ENCODE measurements at places on chromosomes 1 and 21.
A peak's percentile ranks its signal among the peaks of the same experiment; 100 is the strongest.

- no peak for DNase-seq
Measured at GRCh38 chr1:24209097-24209496, 22.0 kb upstream of the IFNLR1 start.

DNA sequence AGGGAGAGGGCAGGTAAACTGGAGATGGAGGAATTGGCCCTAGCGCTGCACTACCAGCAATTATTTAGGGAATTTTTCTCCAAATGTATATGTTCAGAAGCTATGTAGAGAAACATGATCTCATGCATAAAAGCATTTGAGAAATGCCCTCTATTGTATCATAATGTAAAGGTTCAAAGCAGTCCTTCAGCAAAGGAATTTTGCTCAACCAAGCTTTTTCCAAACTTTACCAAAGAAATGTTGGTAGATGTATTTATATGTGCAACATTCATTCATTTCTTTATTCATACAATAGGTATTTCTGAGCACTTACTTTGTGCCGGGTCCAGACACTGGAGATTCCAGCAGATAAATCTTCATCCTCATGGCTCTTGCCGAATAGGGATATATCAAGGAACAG is 64.4 kb downstream of the XCL1 start:
- DNase-seq: no peak

- no peak for DNase-seq
Measured at GRCh38 chr1:180956028-180956640, 43.4 kb downstream of the KIAA1614 start.

DNA sequence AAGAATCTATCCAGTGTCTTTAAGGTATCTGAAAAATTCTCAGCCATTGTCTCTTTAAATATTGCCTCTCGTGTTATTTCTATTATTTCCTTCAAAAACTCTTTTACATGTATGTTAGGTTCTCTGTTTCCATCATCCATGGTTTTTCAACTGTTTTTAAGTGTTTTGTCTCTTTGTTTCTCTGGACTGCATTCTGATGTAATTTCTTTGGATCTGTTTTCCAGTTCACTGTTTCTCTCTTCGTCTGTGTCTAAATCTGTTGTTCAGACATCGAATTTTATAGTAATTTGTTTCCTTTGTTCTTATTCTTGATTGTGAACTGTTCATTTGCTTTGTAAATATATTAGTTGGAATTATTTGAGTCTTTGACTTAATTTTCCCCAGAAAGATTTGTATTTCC is 44.1 kb downstream of the POFUT2 start:
- DNase-seq: no peak

GRCh38 chr1:36093226-36093625 is 4.5 kb downstream of the ADPRS start:
- DNase-seq: no peak

DNA sequence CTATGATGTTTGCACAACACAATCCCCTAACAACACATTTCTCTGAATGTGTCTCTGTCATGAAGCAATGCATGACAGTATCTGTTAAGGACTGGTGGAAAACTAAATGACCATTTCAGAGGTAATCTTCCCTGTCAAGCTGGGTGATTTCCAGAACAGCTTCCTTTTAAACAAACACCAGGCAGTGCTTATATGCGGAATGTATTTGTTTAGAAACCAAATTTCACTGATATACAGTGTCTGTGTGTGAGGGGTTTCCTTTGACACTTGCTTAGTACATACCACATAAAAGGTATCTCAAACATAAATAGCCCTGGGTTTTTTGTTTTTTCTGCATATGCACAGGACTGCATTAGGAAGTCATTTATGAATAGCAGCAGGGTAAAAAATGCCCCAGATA is 95.6 kb downstream of the TGFBR3 start:
- peak; percentile 22 for DNase-seq

DNA sequence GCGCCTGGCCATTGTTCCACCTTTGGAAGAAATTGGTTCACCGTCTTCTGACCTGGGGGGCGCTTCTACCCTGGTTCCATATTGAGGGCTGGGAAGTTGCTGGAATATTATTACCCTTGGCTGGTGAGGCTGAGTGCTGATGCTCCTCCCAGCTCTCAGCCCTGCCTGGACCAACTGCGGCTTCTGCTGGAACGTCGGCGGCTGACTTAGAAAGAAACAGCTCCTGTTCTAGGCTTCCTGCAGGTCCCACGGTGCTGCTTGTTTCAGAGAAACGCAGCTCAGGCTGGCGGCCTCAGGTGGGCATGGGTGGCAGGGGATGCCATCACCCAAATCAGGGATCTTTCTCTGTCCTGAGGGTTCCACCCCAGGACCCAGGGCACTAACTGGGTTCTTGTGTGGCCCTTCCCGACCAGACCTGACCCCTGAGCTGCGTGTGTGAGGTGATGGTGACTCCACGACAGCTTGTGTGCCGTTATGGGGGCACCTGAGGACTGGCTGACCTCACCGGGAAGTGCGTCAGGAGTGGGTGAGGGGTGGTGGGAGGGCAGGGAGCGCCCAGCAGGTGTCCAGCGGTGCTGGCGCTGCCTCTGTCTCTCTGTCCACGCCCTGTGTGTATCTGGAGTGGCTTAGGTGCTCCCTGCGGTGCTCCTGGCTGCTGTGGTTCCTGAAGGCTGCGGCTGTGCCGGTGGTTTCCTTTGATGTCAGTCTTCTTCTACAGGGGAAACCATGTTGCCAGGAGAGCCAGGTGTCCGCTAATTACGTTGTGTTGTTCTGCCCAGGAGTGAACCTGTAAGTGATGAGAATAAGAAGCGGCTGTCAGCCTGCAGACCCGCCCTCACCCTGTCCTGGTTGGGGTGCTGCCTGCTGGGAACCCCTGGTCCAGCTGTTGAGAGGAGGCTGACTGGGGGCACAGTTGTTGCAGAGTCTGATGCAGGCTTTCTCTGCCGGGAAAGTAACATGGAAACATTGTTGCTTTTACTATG is 8.9 kb downstream of the SKI start:
- DNase-seq: no peak

DNA sequence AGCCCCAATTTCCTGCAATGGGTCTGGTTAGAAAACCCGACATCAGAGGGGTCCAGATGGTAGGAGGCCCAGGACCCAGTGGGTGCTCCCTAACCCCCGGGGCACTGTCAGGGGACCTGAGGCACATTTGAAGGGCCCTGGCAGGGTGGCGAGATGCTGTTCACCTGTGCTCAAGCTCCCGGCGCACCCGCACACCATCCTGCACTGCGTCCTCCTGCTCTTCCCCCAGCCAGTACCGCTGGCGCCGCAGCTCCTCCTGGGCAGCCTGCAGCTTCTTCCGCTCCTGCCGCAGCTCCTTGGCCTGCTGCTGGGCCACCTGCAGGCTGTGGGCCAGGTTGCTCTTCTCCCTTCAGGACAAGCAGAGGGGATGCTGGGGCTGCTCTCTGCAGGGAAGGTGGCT is 36.0 kb downstream of the RNU1-1 start:
- DNase-seq: no peak

- no peak for DNase-seq
Measured at GRCh38 chr1:54553602-54554313, 5.7 kb downstream of the ACOT11 start.

- DNase-seq: no peak
Measured at GRCh38 chr1:218414060-218414728, 69.1 kb downstream of the TGFB2 start.

DNA sequence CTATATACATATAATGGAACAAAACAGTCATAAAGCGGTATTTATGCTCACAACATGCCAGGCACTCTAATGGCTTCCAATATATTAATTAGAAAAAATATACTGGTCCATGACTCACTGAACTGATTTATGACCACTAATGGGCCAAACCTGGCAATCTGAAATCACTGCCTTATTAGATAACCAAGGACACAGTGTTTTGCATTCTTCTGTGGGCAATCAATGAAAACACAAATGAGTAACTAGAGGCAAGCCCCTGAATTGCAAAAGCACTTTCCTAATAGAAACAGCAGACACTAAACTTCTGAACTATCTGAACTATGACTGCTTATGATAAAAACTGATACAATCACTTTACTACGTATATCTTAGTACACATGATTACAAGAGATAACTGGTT is 3.5 kb downstream of the GCLM start:
- peak; percentile 32 for DNase-seq

DNA sequence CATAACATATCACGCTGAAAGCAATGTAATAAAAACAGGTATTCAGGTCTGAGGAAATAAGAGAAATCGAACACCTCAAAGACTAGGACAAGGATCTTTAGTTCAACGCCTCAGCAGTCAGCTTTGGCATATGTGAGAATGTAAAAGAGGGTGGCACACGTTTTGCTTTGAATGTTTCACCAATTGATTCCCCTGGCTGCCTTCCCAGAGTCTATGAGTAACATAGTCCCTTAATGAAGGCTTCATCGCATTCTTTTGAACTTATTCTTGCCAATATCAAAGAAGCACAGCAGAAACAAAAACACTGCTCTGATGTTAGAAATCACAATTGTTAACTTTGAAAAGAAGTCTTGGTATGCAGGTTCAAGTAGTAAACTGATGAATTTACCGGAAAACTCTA is 764.8 kb downstream of the ADGRL2 start:
- DNase-seq: peak; percentile 84

DNA sequence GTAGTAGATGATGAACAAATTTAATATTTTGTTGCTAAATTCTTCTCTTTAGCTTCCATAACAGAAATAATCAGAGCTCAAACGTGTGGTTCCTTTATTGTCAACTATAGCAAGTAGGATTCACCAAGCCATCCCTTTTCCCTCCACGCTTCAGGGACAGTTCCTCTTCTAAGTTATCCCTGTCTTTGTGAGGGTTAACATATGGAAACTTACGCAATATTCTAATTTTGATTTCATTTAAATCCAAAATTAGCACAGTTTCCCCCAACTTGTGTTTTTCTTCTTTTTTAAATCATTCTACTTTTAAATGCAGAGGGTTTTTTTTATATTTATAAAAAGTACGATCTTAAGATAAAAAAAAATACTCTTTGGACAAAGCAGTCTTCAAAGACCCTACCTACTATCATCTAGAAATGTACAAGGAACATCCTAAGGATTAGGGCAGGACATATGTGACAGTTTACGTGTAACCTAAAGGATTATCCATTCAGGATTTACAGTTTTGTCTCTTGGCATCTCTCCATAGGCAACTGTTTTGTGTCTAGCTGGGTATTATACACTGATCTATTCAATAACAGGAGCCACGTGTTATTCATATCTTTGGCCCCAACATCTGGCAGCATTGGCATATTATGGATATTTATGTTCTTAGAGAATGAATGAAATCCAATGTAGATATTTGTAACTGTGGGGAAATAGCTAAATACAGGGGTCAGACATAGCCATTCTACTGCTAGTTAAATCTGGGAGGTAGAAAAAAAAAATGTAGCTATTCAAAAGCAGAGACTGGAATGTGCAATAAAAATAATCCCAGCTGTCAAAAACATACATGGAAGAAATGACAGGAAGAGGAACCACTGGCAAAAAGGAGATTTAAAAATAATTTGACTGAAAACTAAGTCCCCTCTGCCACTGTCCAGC is 272.9 kb downstream of the NEGR1 start:
- DNase-seq: no peak

GRCh38 chr1:27139980-27140379 is 14.9 kb downstream of the SLC9A1 start:
- no peak for DNase-seq

GRCh38 chr1:6033986-6034749 is 11.5 kb upstream of the KCNAB2 start:
- peak; percentile 17 for DNase-seq

DNA sequence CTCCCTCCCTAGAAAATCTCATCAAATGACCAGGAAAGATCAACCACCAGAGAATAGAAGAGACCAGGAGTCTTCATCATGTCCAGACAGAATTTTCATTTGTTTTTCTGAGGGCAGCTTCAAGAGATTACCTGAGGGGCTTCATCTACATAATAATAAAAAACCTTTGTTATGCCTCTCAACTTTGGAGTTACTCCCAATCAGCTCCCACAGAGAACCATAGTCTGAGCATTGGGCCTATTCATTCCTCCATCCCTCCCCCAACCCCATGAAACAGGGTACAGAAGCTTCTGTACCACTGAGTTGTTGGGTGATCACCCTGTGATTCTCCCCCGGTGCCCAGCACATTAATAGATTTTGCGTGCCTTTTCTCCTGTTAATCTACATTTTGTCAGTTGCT is 53.3 kb upstream of the PRRC2C start:
- no peak for DNase-seq

- peak; percentile 10 for DNase-seq
Measured at GRCh38 chr1:223142795-223143536, at the start of gene TLR5. Gene TLR5, minus strand, starts transcription at chr1:223143248. Its CDS starts 30,217 bp downstream, at chr1:223113031.

GRCh38 chr1:157203166-157203565 is 65.0 kb upstream of the ETV3 start:
- DNase-seq: no peak

DNA sequence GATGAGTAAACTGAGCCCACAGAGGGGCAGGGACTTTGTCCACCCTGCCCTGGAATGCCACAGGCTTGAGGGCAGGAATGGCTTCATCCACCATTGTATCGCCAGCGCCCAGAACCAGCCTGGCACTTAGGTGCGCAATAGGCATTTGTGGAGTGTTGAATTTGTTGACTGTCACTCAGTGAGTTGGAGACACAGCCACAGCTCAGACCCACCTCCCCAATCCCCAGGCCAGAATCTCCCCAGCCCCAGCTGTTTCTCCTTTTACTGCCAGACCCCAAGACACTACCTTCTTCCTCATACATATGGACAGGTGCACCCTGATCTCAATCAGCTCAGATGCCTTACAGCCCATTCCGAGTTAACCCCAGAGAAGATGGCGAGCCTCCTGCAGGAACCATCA is 674.5 kb downstream of the MATN1 start:
- no peak for DNase-seq

DNA sequence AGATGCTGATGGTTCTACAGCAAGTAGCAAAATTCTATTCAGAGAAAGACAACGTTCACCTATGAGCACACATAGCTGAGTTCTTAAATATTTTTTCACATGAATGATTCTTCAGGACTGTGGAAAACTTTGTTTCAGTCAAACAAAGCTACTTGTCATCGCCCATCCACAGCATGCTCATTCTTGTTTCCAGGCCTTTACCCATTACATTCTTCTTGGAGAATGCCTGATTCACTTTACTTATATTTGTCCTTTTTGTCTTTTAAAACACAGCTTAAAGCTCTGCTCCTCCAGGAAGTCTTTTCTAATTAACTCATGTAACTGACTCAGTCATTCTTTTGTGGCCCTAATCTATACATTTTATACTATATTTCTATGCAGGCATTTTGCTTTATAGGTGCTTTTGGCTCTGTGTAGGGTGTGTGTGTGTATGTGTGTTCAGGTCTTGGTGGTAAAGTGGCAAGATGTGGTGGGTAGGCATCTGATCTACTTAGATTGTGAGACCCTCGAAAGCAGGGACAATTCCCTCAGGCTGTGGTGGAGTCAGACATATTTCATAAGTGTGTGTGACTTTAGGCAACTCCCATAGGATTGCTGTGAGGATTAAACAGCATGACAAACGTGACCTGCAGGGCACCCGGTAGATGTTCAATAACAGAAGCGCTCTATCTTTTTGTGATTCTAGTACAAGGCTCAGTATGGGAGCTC is 11.8 kb upstream of the MARK1 start:
- no peak for DNase-seq

Data from dermis microvascular lymphatic vessel endothelial cell (primary cell).